RWPE1 (cell line): ENCODE measurements at places on chromosomes 3 and 15.

- DNase-seq = no peak
Observed at GRCh38 chr3:73245459-73245858, 184.0 kb downstream of the EBLN2 start.

DNA sequence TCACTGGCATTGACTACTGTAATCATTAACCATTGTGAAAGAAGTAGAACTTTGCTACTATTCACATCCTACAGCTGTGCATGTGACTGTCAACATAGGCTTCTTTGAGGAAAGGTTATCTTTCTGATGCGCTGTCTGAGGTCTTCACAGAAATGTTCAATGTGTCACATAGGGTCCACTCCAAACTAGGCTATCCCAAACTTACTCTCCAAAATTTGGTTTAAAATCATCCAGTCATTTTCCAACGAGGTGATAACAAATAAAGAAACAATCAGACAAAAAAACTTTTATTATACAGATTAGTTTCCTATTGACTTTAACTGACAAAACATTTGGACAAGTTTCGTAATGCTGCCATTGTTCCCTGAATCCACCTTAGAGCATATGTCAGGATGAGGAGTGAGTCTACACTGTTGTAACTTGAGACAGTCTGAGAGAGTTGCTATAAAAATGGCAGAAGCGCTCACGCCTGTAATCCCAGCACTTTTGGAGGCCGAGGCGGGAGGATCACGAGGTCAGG is 511.6 kb downstream of the PLOD2 start:
- no peak for DNase-seq

- DNase-seq = no peak
Observed at GRCh38 chr3:10529809-10530208, 24.4 kb upstream of the ATP2B2 start.

DNA sequence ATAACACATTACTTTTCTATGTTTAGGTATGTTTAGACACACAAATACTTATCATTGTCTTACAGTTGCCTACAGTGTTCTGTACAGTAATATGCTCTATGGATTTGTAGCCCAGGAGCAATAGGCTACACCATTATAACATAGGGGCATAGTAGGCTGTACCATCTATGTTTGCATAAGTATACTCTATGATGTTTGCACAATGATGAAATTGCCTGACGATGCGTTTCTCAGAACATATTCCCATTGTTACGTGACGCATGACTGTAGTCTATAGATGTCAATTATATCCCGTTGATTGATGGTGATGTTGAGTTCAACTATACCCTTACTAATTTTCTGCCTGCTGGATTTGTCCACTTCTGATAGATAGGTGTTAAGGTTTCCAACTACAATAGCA is 139.4 kb upstream of the PFN2 start:
- DNase-seq = no peak

- no peak for DNase-seq
Observed at GRCh38 chr3:126524429-126524988, 554 bp downstream of the CHST13 start.

DNA sequence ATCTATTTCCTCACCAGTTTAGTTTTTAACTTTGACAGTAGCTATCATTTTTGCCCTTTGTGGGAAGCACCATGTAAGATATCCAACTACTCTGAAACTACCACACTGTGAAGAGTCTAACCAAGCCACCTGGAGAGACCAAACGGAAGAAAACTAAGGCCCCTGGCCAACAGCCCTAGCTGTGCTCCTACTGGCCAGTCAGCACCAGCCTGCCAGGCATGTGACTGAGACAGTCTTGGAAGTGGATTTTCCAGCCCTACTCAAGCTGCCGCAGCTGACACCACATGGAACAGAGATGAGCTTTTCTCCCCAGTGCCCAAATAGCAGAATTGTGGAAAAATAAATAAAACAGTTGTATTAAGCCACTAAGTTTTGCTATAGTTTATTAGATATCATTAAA is 2.9 kb upstream of the TBC1D5 start:
- no peak for DNase-seq

- no peak for DNase-seq
Observed at GRCh38 chr3:67294341-67294740, 296.2 kb downstream of the KBTBD8 start.

DNA sequence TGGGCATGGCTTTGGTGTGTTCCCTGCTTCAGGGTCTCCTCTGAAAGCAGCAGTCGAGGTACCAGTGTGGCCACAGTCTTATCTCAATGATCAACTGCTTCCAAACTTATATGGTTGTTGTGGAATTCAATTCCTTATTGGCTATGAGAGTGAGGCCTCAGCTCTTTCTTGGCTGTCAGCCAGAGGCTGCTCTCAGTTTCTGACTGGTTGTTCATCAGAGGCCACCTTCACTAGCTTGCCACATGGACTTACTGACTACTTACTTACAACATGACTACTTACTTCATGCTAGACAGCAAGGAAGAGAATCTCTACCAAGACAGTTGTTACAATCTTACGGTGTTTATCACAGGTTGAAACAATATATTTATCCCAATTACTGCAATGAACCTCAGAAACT is 789.2 kb downstream of the DIPK2A start:
- DNase-seq = no peak
